ENCODE measurements at places on chromosomes 11 and 22.

DNA sequence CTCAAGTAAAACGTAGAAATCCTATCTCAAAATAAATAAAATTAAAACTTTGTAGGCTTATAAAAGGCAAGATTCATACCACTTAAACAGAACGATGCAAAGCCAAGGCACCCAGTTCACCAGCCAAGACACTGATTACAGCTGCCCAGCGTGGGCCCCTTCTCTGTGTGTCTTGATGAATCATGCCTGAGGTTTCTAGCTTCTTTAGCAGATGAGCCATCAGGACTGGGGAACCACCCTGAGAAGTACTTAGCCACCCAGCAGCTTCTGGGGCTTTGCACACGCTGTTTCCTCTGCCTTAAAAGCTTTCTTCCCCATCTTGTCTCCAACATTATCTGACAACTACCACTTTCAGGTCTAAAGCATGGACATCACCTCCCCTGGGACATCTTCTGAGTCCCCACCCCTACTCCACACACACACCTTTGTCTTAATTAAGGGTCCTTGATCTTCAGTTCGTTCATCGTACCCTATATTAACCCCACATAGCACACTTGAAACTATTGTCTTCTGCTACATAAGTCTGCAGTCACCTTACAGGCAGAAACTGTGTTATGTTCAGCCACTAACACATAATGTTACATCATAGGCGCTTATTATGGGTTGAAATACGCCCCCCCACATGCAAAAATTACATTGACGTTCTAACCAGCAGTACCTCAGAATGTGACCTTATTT is 8.7 kb upstream of the LAYN start:
- DNase-seq: peak; percentile 85

DNA sequence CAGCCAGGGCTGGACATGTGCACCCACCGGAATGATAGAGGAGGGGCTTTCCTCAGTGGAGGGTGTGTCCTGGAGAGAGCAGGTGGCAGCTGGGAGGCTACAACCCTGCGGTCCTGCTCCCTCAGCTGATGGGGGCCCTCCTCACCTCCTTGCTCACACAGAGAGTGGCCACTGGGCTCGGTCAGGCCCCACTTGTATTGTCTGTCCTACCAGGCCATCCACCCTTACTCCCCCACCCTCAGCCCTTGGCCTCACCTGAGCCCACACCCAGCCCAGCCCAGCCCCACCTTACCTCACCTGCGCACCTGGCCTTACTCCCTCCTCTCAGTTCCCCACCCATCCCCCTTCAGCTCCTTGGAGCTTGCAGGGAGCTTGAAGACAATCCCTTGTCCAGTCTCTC is 3.1 kb downstream of the TRPM5 start:
- DNase-seq: no peak

GRCh38 chr11:23206741-23207336 is 346.6 kb upstream of the CCDC179 start:
- no peak for DNase-seq

GRCh38 chr11:14119357-14119756 is 156.8 kb downstream of the SPON1 start:
- DNase-seq: no peak

GRCh38 chr22:22818861-22819855 is 68.5 kb upstream of the IGLL5 start:
- no peak for DNase-seq

- DNase-seq: no peak
These were observed 360.5 kb downstream of the DLG2 start for GRCh38 chr11:85266646-85267045.

GRCh38 chr22:22666307-22667091 is 22.1 kb downstream of the GGTLC2 start:
- peak; percentile 7 for DNase-seq

DNA sequence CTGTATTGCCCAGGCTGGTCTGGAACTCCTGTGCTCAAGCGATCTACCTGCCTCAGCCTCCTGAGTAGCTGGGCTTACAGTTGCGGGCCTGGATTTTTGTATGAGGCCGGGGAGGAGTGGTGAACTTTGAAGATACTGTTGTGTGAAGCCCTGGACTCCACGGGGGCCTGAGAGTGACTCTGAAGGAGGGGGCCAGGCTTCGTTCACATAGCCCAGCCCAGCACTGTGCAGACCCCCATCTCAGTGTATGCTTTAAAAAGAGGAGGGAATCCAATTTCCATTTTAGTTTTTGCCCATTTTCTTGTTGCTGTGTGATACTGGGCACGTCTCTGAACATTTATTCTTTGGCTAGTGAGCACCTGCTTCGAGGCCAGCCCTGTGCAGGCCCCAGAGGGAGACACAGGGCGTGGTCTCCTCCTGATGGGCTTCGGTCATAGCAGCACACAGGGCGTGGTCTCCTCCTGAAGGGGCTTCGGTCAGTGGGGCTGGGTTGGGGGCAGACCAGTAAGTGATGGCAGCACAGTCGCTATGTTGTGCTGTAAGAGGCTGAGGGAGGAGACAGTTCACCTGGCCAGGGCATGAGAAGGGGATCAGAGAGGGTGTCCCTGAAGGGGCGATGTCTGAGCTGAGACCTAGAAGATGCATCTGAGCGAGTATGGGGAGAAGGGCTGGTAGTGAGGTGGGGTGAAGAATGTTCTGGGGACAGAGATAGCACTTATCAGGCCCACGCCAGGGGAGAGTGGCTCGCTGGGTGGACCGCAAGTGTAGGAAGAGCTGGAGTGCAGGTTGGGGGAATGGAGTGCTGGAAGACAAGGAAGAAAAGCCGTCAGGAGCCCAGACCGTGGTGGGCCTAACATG is 14.0 kb downstream of the SAMM50 start:
- no peak for DNase-seq

DNA sequence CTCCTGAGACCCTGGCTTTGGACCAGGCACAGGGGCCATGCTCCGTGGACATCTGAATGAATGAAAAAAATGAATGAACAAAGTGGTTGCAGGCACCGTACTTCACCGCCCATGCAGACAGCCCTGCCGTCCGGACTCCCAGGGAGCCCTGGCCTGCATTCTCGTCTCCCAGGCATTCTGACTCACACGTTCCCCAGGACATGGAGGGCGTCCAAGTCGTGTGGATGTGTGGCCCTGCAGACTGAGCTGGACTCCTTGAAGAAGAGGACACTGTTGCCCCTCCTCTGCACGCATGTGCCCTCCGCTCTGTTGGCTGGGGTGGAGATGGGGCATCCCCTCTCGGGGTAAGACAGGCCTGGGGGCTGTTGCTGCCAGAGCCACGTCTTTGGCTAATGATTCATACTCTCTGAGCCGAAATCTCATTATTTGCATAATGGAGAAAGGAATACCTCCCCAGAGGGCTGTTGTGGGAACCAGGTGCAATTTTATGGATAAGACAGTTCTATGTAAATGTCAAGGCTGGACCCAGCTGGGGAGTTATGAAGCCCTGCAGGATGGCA is 49.7 kb downstream of the RTL6 start:
- DNase-seq: no peak

DNA sequence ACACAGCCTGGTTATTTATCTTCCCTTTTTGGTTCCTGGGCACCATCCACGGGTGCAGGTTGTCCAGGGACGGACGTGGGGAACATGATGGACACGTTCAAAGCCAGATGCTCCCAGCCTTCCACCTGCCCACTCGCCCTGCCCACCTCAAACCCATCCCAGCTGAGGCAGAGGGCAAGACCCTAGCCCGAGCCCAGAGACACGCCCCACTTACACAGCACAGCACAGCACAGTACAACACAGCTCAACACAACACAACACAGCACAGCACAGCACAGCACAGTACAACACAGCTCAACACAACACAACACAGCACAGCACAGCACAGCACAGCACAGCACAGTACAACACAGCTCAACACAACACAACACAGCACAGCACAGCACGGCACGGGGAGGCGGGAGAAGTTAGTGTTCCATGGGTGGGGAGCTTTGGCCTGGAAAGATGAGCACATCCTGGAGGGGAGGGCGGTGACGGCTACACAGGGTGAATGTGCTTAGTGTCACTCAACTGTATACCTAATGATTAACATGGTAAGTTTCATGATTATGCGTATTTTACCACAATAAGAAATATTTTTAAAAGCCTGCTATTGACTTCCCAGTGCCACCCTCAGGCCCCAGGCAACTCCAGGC is 1507.5 kb downstream of the BRD1 start:
- DNase-seq: no peak

DNA sequence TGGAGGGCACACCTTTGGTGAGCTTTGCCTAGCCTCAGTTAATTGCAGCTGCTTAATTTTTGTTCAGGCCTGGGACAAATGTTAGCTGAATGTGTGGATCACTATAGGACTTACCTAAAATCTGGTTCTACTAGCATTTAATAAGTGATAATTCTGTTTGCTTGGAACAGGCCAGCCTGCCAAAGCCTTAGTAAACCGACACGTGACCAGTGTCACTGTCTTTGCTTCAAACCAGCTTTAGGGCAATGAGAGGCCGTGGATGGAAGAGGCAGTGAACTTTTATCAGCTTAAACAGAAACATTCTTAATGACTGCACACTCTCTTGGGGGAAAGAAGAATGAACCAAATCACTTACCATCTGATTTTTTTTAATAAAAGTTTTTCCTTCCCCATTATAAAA is 10.8 kb downstream of the PARVA start:
- no peak for DNase-seq

GRCh38 chr11:27721264-27722116 is 21.2 kb upstream of the BDNF start:
- no peak for DNase-seq

DNA sequence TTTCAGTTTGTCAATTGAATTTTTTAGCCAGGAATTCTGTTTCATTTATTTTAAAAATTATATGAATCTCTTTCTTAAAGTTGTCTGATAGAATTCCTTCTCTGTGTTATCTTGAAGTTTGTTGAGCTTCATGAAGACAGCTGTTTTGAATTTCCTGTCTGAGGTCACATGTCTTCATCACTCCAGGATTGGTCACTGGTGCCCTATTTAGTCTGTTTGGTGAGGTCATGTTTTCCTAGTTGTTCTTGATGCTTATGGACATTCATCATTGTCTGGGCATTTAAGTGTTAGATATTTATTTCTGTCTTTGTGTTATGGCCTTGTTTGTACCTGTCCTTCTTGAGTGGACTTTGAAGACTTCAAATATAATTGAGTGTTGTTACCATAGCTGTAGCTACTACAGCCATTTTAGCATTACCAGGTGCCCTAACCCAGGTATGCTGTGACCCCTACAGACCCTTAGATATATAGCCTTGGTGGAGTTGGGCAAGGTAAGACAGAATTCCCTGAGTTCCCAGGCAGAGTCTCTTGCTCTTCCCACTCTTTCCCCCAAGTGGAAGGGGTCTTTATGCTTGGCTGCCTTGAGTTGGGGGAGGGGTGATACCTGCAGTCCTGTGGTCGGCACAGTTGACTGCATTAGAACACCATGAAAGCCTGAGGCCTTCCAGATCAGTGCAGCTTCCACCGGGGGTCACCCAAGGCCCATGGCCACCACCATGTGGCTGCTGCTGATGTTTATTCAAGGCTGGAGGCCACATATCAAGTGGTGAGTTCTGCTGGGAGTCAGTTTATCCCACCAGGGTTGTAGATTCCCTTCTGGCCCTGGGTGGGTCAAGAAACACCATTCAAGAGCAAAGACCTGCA is 229.6 kb downstream of the DYNC2H1 start:
- DNase-seq: no peak

- no peak for DNase-seq
These were observed 10.6 kb upstream of the AIFM3 start for GRCh38 chr22:20956258-20957101.

GRCh38 chr11:100630898-100631297 is 56.2 kb upstream of the ARHGAP42 start:
- no peak for DNase-seq

GRCh38 chr11:78132475-78132874 is 7.0 kb downstream of the ALG8 start:
- no peak for DNase-seq

GRCh38 chr11:890794-891540 is 19.6 kb downstream of the CHID1 start:
- DNase-seq: no peak

- DNase-seq: no peak
These were observed 71.2 kb downstream of the MYO7A start for GRCh38 chr11:77199137-77199745.

DNA sequence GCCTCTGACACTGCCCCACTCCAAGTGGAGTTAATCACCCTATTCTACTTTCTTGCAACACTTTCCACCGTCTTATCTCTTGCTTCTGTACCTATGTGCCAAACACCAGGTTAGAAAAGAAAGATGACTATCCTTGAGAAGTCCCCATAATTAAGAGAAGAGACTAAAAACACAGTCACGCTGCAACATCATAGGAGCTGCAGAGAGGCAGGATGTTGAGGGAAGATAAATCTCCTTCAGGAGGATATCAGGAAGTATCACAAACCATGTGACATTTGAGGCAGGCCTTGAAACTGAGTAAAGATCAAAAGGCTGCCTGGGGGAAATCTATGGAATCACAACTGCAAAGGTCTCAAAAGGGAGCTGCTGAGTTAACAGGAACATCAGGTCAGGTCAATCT is 24.8 kb downstream of the GAB2 start:
- no peak for DNase-seq

DNA sequence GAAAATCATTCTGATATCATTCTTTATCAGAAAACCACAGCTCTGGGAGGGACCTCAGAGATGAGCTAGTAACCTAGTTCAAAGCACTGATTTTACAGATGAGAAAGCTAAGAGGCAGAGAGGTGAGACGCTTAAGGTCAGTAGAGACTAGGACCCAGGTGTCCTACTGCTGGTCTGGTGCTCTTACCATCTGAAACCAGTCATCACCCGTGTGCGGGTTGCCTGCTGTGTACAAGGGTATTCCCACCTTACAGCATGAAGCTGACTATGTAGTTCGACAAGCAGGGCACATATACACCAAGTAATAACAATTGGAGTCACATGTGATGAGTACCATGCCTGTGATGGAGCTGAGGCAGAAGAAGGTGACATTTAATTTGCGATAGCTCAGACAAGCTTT is 133.7 kb downstream of the ADAMTS15 start:
- no peak for DNase-seq

GRCh38 chr22:30947173-30947815 is 21.3 kb downstream of the MORC2 start:
- no peak for DNase-seq

GRCh38 chr11:70020336-70021214 is 57.5 kb upstream of the ANO1 start:
- DNase-seq: no peak

All from SW 1271 (cell line).